Activated CD8-positive, alpha-beta T cell treated with anti-CD3 and anti-CD28 coated beads for 36 hours (primary cell): ENCODE measurements at places on chromosomes 6 and 20. TPM values are rescaled to one million over a fixed set of nuclear protein-coding genes. Genes with fewer than 3 reads are reported as not detected.
A peak's percentile ranks its signal among the peaks of the same experiment; 100 is the strongest.

DNA sequence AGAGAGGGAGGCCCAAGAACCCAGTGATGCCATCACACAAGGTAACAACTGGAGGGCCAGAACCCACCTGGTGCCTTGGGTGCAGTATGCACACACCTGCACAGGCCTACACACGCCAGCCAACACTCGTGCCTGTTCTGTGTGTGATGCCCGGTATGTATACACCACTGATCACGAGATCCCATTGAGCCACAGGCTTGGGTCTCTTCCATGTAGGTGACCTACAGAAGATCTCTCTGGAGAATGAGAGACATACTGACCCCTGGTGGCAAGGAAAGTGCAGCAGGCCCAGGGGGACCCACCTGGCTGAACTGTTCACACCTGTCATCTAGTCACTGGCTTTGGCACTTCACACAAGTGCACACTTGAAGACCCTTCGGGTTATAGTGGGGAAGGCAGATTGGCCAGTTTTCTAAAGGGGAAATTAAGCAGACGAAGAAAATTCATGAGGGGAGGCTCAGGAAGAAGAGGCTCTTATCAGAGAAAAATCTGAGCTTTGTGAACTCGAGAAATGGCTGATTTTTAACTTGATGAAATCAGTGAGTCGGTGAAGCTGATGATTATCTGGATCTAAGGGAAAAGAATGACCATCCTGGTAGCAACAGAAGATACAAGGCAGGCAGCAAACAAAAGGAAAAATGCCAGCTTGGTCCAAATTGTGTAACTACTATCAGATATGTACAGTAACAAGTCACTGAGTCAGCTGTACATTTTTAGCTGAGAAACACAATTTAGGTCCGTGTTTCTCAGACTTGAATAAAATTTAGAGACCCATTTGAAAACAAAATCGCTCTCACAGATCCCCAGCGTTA, 69.1 kb upstream of the PBOV1 start:
- no peaks in the 10 kb centered on the region for H3K36me3 ChIP-seq
- no peak overlapping the region for H3K27ac ChIP-seq
- no peak overlapping the region for H3K4me3 ChIP-seq
- peaks cover 5% of the 10 kb centered on the region for H3K4me1 ChIP-seq

Gene SRMS
- total RNA-seq, result not detected

DNA sequence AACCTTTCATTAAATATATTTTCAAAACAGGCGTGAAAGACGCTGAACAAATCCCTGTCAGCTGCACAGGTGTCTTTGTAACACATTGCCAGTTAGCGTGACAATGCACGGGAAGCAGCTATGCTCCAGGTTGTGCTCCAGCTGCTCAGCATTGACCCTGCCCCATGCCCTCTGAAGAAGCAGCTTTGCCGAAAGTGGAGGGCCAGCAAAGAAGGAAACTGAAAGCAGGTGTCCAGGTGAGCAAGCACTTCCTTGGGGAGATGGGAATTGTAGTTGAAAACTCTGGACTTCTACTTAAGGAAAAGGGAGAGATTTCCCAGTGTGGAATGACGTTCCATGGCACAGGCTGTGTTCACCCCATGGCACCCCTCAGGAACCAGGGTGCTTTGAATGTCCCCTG, 125.7 kb downstream of the TTLL2 start:
- H3K27me3 ChIP-seq, result no peaks in the 10 kb centered on the region
- H3K4me1 ChIP-seq, result no peaks in the 10 kb centered on the region

GRCh38 chr6:20569000-20569610, 34.8 kb downstream of the CDKAL1 start:
- no peak for DNase-seq
- no peaks in the 10 kb centered on the region for H3K27me3 ChIP-seq
- no peak overlapping the region for H3K27ac ChIP-seq
- no peak overlapping the region for H3K4me3 ChIP-seq

DNA sequence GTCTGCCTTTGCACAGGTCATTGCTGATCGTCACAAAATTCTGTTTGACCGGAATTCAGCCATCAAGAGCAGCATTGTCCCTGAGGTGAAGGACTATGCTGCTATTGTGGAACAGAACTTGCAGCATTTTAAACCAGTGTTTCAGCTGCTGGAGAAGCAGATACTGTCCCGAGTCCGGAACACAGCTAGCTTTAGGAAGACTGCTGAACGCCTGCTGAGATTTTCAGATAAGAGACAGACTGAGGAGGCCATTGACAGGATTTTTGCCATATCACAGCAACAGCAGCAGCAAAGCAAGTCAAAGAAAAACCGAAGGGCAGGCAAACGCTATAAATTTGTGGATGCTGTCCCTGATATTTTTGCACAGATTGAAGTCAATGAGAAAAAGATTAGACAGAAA, 24.6 kb upstream of the CALHM6 start:
- H3K36me3 ChIP-seq, result no peaks in the 10 kb centered on the region
- H3K4me1 ChIP-seq, result no peaks in the 10 kb centered on the region
- H3K27me3 ChIP-seq, result no peaks in the 10 kb centered on the region
- no peak overlapping the region for H3K27ac ChIP-seq
- H3K4me3 ChIP-seq, result no peak overlapping the region
- no peak for DNase-seq

Gene JPH2
- total RNA-seq, result 0.47 TPM

Gene ALDH8A1
- total RNA-seq, result 1.2 TPM

DNA sequence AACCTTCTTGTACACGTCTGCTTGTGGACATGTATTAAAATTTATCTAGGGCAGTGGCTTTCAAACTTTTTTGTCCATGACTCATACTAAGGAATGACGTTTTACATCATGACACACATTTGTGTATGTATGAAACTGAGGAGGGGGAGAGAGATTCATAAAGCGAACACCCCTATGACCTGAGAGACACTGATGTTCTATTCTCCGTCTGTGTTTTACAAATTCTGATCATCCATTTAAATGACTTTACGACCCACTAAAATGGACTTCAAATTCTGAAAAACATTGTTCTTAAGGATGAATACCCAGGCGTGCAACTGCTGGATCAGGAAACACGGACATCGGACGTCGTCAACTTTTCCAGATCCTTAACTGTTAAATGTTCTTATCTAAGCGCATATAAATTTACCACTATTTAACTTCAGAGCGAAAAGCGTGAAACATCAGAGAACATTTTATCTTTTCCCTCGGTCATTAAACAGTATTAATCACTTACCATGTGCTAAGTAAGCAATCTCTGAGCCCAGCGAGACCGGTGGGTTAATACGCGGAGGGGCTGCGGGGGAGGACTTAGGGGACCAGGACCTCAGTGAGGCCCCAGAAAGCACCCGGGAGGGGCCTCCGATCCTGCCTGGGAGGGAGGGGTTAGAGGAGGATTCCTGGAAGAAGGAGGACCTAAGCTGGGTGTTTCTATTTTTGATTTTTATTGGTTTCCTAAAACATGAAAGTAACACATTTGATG, 1.2 kb downstream of the PLAGL1 start:
- peak; percentile 20 for DNase-seq
- H3K27me3 ChIP-seq, result peaks cover 9% of the 10 kb centered on the region

Gene ACTL10
- total RNA-seq, result 2.4 TPM

DNA sequence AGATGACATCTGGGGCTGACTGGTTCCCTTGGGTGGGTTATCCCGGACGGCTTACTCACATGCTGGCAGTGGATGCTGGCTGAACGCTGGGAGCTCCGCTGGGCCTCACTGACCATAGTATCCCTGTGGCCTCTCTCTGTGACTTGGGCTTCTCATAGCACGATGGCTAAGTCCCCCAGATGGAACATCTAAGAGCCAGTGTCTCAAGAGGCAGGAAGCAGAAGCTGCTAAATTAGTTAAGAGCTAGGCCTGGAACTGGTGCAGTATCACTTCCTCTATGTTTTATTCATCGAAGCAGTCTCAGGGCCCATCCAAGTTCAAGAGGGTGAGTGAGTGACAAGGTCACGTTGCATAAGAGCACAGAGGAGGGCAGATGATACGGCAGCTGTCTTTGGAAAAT, 116.5 kb upstream of the LAMP5 start:
- no peak overlapping the region for H3K27ac ChIP-seq
- H3K27me3 ChIP-seq, result no peaks in the 10 kb centered on the region
- H3K4me3 ChIP-seq, result no peak overlapping the region

Gene NDUFAF5
- total RNA-seq, result 25.9 TPM

GRCh38 chr6:105258816-105259215, 79.0 kb upstream of the POPDC3 start:
- no peak overlapping the region for H3K27ac ChIP-seq
- H3K4me1 ChIP-seq, result peaks cover 1% of the 10 kb centered on the region
- no peak overlapping the region for H3K4me3 ChIP-seq
- peaks cover 10% of the 10 kb centered on the region for H3K27me3 ChIP-seq
- DNase-seq, result no peak

Gene BPIFA1
- total RNA-seq, result not detected

Gene SLCO4A1
- 68.4 TPM for total RNA-seq

- no peaks in the 10 kb centered on the region for H3K36me3 ChIP-seq
- DNase-seq, result no peak
- H3K27me3 ChIP-seq, result peaks cover 3% of the 10 kb centered on the region
Measured at GRCh38 chr6:139551376-139551775, 176.9 kb upstream of the CITED2 start.

DNA sequence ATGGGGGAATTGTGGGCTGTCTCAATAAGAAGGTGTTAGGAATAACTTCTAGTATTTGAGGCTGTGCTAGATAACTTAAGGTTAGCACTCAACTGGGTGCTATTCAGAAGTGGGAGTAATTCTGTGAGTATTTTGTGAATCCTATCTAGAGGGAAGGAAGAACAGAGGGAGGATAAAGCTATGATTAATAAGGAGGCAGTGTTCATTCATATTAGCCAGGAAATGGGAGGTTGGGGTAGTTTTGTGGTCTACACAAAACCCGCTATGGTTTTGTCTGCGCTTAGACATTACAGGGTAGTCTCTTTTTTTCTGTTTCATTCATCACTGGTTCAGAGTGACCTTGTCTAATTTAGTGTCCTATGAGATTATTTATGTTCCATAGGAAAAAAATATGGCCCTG, 341.0 kb downstream of the ARHGAP18 start:
- H3K27me3 ChIP-seq, result no peaks in the 10 kb centered on the region
- H3K4me3 ChIP-seq, result no peak overlapping the region
- DNase-seq, result peak; percentile 25
- no peaks in the 10 kb centered on the region for H3K36me3 ChIP-seq

- H3K27me3 ChIP-seq, result no peaks in the 10 kb centered on the region
- no peaks in the 10 kb centered on the region for H3K36me3 ChIP-seq
- H3K4me3 ChIP-seq, result no peak overlapping the region
- no peaks in the 10 kb centered on the region for H3K4me1 ChIP-seq
- H3K27ac ChIP-seq, result no peak overlapping the region
- no peak for DNase-seq
Measured at GRCh38 chr20:47821481-47822100, 36.3 kb upstream of the SULF2 start.

DNA sequence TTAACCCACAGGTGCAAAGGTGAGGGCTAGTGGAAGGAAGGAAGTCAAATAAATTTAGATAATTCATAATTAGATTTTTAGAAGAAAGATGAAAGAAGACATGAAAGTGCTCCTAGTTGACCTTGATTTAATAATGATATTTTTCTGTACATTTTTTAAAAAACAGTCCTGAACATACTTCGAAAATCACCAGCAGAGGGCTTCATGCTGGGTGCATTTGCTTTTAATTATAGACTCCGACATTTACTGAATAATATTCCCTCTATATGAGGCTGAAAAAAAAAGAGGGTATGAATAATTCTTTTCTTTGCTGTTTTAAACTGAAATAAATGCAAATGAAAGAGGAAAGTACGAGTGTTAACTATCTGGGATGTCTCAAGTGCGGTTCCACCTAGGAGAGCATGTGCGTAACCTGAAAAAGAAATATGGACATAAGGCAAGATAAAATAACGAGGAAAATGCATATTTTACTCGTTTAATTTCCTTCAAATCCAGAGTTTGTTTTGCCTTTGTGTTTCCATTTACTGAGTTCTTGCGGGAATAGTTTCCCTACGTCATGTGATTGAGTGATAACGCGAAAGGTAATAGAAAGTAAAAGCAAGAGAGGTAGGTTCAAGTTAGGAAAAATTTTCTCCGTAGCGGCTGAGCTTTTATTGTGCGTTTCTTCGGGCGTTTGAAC, 3.1 kb upstream of the TFAP2B start:
- no peak overlapping the region for H3K27ac ChIP-seq
- H3K36me3 ChIP-seq, result no peaks in the 10 kb centered on the region
- no peak for DNase-seq
- peaks cover 50% of the 10 kb centered on the region for H3K27me3 ChIP-seq
- H3K4me3 ChIP-seq, result peak overlapping the region; percentile 79
- H3K4me1 ChIP-seq, result peaks cover 10% of the 10 kb centered on the region

Gene SIRPA
- total RNA-seq, result 0.09 TPM

- H3K36me3 ChIP-seq, result no peaks in the 10 kb centered on the region
- H3K27me3 ChIP-seq, result peaks cover 11% of the 10 kb centered on the region
- H3K4me3 ChIP-seq, result no peak overlapping the region
- H3K27ac ChIP-seq, result no peak overlapping the region
- no peak for DNase-seq
Measured at GRCh38 chr20:37895166-37895565, 7.8 kb upstream of the VSTM2L start.

- DNase-seq, result no peak
- H3K27ac ChIP-seq, result no peak overlapping the region
- no peak overlapping the region for H3K4me3 ChIP-seq
Measured at GRCh38 chr6:17957498-17957897, 29.9 kb downstream of the KIF13A start.

Gene COX4I2
- not detected for total RNA-seq

DNA sequence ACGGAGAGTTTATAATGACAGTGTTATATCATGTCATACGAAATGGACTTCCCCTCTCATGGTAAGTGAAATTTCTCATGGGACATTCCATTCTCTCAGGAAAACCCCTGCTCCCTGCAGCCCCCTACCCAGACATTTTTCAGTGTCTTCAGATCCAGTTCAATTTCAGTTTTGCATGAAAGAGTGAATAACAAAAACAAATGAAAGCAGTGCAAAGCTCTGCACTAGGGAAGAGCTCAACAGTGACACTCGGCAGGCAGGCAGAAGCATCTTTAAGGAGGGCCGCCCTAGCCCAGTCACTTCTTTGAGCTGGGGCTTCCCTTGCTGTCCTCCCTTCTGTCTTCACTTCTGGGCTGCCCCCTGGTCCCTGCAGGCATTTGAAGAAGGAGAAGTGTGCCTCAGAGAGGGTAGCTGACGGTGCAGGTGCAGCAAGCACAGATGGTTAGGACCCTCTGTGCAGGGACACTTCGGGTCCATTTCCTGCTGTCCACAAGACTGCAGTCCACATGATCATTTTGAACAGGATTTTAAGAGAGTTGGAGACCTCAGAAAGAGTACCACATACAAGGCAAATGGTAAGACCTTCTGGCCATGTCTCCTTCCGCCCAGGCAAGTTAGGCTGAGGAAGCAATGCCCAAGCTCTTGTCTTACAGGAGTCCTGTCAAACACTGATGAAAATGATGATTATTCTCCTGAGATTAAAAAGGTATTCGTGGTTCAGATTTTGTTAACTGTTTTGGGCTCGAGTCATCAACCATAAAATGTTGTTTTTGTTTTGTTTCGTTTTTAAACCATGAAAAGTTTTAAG, 5.4 kb upstream of the DUSP22 start:
- no peaks in the 10 kb centered on the region for H3K27me3 ChIP-seq
- no peaks in the 10 kb centered on the region for H3K36me3 ChIP-seq
- peak; percentile 32 for DNase-seq
- H3K27ac ChIP-seq, result peak overlapping the region; percentile 26
- H3K4me3 ChIP-seq, result no peak overlapping the region
- H3K4me1 ChIP-seq, result peaks cover 50% of the 10 kb centered on the region

GRCh38 chr20:54208548-54209176, 775 bp downstream of the PFDN4 start:
- peaks cover 37% of the 10 kb centered on the region for H3K4me1 ChIP-seq
- peak overlapping the region; percentile 86 for H3K27ac ChIP-seq
- peaks cover 9% of the 10 kb centered on the region for H3K36me3 ChIP-seq
- DNase-seq, result peak; percentile 34
- peak overlapping the region; percentile 83 for H3K4me3 ChIP-seq
